Glutamatergic neuron (in vitro differentiated cells): ENCODE measurements at places on chromosomes 3 and 15. TPM values are rescaled to one million over a fixed set of nuclear protein-coding genes. Genes with fewer than 3 reads are reported as not detected.

DNA sequence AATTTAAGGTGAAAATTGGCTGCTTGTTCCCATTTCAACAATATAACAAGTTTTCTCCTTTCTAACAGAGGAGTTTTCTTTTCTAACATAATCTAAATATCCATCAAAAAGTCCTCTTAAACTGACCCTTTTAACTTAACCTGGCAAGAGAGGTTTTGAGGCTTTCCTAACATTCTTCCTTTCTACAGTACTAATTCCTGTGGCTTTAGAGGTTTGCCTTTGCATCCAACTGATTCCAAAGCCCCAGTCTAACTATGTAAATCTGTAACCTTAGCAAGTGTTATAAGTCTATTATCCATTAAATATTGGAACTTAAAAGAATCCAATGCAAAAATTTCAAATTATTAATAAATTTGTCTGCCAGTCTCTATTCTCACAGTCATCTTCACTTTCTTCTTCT, 134.1 kb downstream of the ISL2 start:
- H3K36me3 ChIP-seq, result peaks cover 20% of the 10 kb centered on the region
- no peak overlapping the region for H3K4me3 ChIP-seq
- H3K27me3 ChIP-seq, result no peaks in the 10 kb centered on the region
- no peak for DNase-seq

ZPLD1 gene
- total RNA-seq, result not detected

DNA sequence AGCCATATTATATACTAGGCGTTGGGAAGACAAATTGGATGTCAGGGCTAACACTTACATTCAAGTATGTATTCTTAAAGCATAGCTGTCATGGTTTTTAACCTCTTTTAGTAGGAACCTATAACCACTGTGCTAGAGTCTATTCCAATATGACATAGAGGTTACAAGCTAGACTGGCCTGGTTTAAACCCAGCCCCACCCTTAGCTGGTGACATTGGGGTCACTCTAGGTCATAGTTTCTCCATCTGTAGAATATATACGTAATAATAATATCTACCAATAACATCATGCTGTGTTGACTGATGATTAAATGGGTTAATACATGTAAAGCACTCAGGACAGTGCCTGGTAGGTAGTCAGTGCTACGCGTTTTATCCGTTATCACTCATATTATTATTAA, 16.7 kb downstream of the NRROS start:
- no peak for DNase-seq
- H3K4me1 ChIP-seq, result peaks cover 2% of the 10 kb centered on the region
- H3K4me3 ChIP-seq, result no peak overlapping the region
- H3K27ac ChIP-seq, result no peak overlapping the region

SLC24A5 gene
- total RNA-seq, result not detected

AGTR1 gene
- total RNA-seq, result not detected

DNA sequence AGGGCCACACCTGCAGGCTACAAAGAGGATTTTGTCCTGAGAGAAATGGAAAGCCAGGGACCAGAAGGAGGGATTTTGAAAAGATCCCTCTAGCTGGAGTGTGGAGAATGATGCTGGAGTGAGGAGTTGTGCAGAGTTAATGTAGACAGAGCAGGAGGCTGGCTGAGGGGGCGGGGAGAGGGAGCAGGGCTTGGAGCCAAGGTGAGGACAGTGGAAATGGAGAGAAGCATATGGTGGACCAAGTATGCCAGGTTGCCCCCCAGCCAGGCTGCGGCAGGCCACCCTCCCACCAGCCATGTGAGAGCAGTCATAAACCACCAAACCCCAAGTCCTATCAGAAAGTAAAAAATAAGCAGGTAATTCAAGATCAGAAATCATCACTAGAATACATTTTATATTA, 14.7 kb downstream of the RARRES1 start:
- DNase-seq, result no peak
- peaks cover 4% of the 10 kb centered on the region for H3K27me3 ChIP-seq
- no peak overlapping the region for H3K4me3 ChIP-seq
- no peak overlapping the region for H3K27ac ChIP-seq
- H3K4me1 ChIP-seq, result peaks cover 4% of the 10 kb centered on the region

LIPC gene
- total RNA-seq, result not detected

DNA sequence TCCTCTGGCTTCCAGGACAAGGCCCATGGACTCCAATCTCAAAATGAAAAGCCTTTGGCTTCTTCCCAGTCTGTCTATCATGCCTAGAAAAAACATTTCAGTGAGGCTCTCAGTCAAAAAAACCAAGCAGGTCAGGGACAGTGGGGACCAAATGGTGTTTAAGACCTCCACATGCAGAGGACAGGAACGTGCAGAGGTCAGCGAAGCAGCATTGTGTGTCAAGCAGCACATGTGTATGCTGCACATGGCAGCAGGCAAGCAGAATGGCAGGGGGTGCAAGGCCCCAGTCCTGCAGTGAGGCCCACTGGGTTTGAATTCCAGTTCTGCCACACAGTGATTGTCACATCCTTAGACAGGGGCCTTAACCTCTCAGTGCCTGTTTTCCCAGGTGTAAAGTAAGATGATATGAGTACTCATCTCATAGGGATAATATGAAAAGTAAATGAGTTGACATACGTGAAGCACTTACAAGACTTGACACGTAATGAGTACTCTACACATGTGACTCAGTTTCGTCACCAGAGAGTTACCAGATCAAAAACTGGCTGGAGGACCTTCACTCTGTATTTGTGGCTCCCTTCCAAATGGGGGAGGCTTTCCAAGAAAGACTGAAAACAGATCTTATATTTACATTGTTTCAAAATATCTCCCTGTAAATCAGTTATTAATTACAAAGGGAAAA, 11.2 kb downstream of the STIMATE start:
- DNase-seq, result no peak
- H3K27me3 ChIP-seq, result peaks cover 2% of the 10 kb centered on the region
- no peak overlapping the region for H3K4me3 ChIP-seq
- no peaks in the 10 kb centered on the region for H3K4me1 ChIP-seq

- no peaks in the 10 kb centered on the region for H3K36me3 ChIP-seq
- DNase-seq, result no peak
- peaks cover 10% of the 10 kb centered on the region for H3K4me1 ChIP-seq
- H3K4me3 ChIP-seq, result no peak overlapping the region
- peak overlapping the region; percentile 64 for H3K27ac ChIP-seq
These were observed 1134.2 kb downstream of the ROBO1 start for GRCh38 chr3:78633626-78634025.

DNA sequence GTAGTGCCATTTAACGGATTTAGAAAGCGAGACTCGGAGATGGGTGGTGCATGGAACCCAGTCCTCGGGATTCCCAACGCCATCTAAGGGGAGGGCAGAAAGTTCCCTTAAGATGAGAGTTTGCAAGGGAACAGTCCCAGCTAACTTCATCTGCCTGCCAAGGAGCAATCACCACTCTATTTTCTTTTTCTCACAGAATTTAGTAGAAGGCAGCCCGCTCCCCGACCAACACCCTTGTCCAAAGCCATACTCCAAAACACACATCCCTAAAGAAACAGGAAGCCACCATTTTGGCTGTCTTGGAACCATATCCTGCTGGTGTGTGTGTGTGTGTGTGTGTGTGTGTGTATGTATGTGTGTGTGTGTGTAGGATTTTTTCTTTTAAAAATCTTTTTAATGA, 7.1 kb upstream of the FGD5 start:
- H3K36me3 ChIP-seq, result no peaks in the 10 kb centered on the region
- H3K27ac ChIP-seq, result no peak overlapping the region
- H3K27me3 ChIP-seq, result peaks cover 22% of the 10 kb centered on the region
- H3K4me3 ChIP-seq, result peak overlapping the region; percentile 88
- DNase-seq, result no peak

GOLGA8G gene
- total RNA-seq, result not detected

GRCh38 chr3:138367911-138368310, 19.5 kb downstream of the MRAS start:
- no peak overlapping the region for H3K27ac ChIP-seq
- no peaks in the 10 kb centered on the region for H3K27me3 ChIP-seq
- no peak for DNase-seq
- H3K4me3 ChIP-seq, result no peak overlapping the region

- no peaks in the 10 kb centered on the region for H3K36me3 ChIP-seq
- H3K27ac ChIP-seq, result no peak overlapping the region
- H3K4me1 ChIP-seq, result peaks cover 14% of the 10 kb centered on the region
- H3K4me3 ChIP-seq, result no peak overlapping the region
These were observed 17.8 kb upstream of the IQCF6 start for GRCh38 chr3:51796854-51797253.

C3orf22 gene
- not detected for total RNA-seq

- peaks cover 3% of the 10 kb centered on the region for H3K27me3 ChIP-seq
- no peak overlapping the region for H3K4me3 ChIP-seq
- no peak overlapping the region for H3K27ac ChIP-seq
These were observed 170.3 kb downstream of the MOBP start for GRCh38 chr3:39637807-39638206.

DNA sequence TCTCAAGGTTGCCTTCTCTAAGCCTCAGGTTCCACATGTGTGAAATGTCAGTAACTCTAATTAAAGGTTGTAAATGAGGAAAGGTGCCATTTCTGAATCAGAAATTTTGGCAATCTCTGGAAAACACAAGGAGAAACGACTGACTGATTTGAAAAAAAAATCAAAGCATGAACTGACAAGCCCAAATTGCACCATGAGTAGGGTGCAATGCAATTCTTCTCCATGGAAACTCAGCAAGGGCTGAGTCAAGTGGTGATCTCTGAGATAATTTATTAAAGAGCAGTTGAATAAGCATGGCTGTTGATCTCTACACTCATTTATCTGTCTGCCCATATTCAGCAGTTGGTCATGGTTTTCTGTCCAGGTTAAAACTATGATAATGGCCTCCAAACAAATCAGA, 201.6 kb upstream of the CMC1 start:
- DNase-seq, result no peak
- no peak overlapping the region for H3K27ac ChIP-seq
- no peaks in the 10 kb centered on the region for H3K36me3 ChIP-seq
- H3K4me3 ChIP-seq, result no peak overlapping the region
- no peaks in the 10 kb centered on the region for H3K27me3 ChIP-seq
- H3K4me1 ChIP-seq, result peaks cover 2% of the 10 kb centered on the region

- no peak overlapping the region for H3K4me3 ChIP-seq
- H3K27me3 ChIP-seq, result no peaks in the 10 kb centered on the region
- no peaks in the 10 kb centered on the region for H3K36me3 ChIP-seq
- no peak for DNase-seq
- H3K4me1 ChIP-seq, result peaks cover 23% of the 10 kb centered on the region
These were observed 580.4 kb downstream of the ROBO1 start for GRCh38 chr3:79187426-79187825.

DNA sequence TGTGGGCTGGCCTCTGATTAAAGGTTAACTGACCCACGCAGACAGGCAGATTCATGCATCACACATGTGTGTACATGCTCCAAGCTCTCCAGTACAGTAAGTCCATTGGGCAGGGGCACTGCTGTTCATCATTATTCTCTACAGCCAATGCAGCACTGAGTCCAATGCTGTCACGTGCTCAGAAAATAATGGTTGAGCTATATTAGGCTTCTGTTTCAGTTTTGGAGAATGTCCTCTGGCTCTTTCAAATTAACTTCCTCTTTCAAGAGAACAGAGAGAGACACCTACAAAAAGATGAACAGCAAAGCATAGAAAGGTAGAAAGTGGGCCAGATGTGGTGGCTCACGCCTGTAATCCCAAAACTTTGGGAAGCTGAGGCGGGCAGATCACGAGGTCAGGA, 202.6 kb downstream of the MEX3B start:
- no peak overlapping the region for H3K4me3 ChIP-seq
- peaks cover 2% of the 10 kb centered on the region for H3K4me1 ChIP-seq
- no peak overlapping the region for H3K27ac ChIP-seq
- DNase-seq, result no peak
- no peaks in the 10 kb centered on the region for H3K36me3 ChIP-seq

TMPRSS7 gene
- not detected for total RNA-seq

GRCh38 chr15:98438326-98438725, 210.0 kb upstream of the IGF1R start:
- H3K27me3 ChIP-seq, result peaks cover 10% of the 10 kb centered on the region
- H3K27ac ChIP-seq, result no peak overlapping the region
- H3K4me3 ChIP-seq, result no peak overlapping the region
- peaks cover 3% of the 10 kb centered on the region for H3K4me1 ChIP-seq
- peaks cover 5% of the 10 kb centered on the region for H3K36me3 ChIP-seq
- DNase-seq, result no peak

- H3K27me3 ChIP-seq, result peaks cover 4% of the 10 kb centered on the region
- H3K4me1 ChIP-seq, result no peaks in the 10 kb centered on the region
- H3K36me3 ChIP-seq, result no peaks in the 10 kb centered on the region
- H3K27ac ChIP-seq, result no peak within 1 kb of the TSS
- peak within 1 kb of the TSS; percentile 84 for H3K4me3 ChIP-seq
- DNase-seq, result peak; percentile 71
These were observed at the start of gene CNTN3 for GRCh38 chr3:74614107-74614967. CNTN3 (minus strand) TSS chr3:74614659; CDS start chr3:74521112, 93,547 bp downstream.

DNA sequence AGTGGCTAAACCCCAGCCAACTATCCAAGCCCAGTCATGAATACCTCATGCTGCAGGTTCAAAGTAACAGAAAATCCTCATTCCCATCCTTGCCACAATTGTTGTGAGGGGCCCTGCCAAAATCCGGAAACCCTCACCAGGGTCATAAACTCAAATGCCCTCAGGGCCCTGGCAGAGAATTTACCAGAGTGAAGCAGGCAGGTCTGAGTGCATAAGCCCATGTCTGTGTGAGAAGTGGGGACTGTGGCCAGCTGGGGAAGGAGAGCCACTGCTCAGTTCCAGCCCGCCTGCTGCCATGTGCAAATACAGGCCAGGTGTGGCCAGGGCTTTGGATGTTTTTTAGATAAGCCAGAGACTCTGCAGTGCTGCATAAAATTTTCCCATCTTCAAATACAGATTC, 7.0 kb downstream of the CEP152 start:
- H3K4me3 ChIP-seq, result no peak overlapping the region
- H3K4me1 ChIP-seq, result peaks cover 44% of the 10 kb centered on the region
- H3K36me3 ChIP-seq, result no peaks in the 10 kb centered on the region
- H3K27ac ChIP-seq, result no peak overlapping the region
- DNase-seq, result peak; percentile 14

DNA sequence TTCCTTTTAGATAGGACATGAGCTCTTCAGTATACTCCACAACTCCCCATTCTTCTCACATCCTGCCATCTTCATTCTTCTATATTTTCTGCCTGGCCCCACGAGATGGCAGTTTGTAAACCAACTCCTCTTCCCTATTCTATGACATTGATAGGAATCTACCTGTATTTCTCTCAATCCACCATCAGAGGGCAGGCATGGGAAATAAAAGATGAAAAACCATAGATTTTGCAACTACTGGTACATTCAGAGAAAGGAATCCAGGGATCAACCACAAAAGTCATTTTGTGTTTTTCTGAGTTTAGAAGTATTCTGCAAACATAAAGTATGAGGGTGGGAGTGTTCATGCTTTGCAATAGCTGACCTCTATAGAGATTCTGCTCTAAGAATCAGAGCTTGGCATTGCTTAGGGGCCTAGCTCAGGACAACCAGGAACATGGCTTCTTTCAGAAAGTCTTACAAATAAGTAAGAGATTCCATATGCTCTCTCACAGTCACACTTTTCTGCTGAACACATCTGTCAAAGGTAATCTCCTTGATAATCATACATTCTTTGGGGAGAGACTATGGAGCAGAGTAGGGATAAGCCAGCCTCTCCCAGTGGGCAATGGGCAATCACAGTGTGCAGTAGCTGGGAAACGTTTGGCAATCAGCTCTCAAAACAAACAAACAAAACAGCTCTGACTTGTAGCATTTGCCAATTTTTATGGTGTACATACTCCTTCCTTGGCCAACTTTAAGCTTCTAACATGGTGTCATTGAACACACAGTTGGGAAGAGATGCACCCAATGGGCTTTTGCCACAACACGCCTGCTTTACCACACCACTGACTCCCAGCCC, 43.1 kb upstream of the SLC25A36 start:
- no peaks in the 10 kb centered on the region for H3K27me3 ChIP-seq
- H3K4me1 ChIP-seq, result no peaks in the 10 kb centered on the region
- H3K4me3 ChIP-seq, result no peak overlapping the region
- H3K36me3 ChIP-seq, result peaks cover 6% of the 10 kb centered on the region
- no peak for DNase-seq

DUOX1 gene
- not detected for total RNA-seq

RARRES1 gene
- 1.7 TPM for total RNA-seq

MST1R gene
- total RNA-seq, result 8.6 TPM
